Brain (organoid and tissue), 16 donors: ENCODE measurements at places on chromosomes 12 and 14.

DNA sequence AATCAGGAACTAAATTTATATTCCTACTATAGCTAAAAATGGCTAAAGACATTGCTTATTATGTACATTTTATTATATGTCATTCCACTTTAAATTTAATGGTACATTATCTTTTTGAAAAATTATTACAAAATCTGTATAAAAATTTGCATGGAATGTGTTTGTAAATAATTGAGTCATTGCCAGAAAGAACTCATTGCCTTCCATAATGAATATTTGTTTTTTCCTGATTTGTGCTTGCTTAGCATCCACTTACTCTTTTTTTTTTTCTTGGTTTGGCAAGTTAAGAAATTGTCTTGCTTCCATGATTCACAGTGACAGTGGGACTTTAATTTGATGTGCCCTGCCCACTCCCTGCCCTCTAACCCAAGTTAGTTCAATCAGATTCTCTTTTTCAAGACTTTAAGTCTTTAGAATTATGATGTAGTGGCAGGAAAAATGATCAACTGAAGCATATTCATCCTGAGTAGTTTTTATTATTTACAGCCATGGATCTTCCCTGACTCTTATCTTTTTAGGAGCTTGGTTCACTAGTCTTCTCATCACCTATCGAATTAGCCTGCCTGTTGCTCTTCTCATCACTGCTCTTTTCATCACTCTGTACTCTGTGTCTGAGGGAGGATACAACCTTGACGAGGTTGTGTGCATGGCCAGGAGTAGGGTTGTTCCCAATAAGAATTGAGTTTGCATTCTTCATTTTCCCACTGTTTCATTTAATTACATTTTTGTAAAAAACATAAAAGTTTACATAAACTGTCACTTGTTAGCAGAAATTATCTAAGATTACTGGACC, 442.0 kb downstream of the BTG1 start:
- no peak for DNase-seq

GRCh38 chr14:73823339-73823885, 28.2 kb upstream of the PTGR2 start:
- DNase-seq: no peak

GRCh38 chr12:70960484-70960883, 39.9 kb upstream of the PTPRR start:
- DNase-seq: no peak

- peak; percentile 71 for DNase-seq
These were observed 8.5 kb upstream of the CFL2 start for GRCh38 chr14:34722723-34723545.

DNA sequence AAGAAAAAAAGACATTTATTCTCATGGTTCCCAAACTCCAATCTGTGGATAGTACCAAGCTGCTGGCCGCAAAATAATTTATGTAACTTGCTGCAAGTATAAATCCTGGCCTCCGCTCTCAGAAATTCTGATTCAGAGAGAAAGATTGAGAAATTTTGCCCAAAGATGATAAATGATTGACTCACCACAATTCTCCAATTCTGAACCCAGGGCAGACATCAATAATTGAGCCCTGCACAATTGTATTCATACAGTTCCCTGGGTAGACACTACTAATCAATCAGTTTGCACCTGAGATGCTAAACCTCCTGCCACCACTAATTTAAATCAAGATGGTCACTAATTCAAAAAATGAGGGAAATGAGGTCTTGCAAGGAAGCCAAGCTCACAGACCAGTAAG, 38.2 kb downstream of the TRPV4 start:
- DNase-seq: no peak

DNA sequence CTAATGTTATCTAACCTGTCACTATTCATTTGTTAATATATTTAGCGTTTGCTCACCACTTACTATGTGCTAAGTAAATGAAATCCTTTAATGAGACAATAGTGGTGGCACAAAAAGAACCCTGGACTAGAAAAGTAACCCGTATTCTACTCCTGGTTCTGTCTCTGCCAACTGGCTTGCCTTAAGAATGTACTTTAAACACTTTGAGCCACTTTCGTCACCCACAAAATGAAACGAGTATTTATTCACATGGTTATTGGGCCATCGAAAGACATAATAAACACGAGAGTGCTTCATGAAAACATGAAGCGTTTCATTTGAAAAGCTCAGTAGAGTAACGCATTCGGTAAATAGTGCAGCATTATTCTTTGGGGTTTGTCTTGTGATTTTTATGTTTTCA, 254.7 kb downstream of the EGLN3 start:
- DNase-seq: no peak

DNA sequence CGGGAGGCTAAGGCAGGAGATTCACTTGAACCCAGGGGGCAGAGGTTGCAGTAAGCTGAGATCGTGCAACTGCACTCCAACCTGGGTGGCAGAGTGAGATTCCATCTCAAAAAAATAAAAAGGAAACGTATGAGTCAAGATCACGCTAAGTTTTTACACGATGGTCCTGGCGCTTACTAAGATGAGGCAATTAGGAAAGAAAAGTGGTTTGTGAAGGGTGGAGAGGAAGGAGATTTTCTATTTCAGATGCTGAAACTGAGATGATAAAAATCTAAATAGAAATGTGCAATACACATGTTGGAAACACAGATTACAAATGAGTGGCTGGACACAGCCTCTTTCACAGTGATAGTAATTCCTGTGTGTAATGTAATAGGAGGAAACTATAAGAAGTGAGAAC, 63.2 kb downstream of the KDM5A start:
- no peak for DNase-seq

DNA sequence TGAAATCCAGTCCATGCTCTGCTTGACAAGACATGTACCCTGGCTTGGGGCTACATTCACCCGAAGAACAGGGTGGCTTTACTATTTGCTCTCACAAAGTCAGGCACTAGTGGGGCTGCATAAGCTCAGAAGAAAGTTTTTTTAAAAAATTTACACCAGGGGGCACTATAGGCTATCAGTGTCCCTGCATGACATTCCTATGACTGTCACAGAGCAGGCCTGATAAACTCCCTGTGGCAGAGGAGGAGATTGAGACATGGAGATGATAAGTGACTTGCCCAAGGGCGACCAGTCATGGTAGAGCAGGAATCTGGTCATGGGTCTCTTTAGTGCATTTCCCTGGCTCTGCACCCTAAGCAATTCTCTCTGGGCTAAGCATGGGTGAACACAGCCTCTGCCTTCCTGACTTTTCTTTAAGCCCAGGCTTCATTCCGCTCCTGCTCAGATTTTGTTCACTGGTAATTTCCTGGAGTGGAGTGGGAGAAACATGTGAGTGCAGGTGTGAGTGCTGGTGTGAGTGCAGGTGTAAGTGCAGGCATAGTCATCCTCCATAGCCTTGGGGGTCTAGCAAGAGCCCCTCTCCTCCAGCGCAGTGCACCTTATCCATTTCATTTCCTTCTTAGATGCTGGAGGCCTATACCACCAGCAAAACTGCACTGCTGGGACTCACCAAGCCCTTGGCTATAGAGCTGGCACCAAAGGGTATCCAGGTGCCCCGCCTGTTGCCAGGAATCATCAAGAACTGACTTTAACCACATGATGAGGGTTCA, 91.6 kb downstream of the DHRS2 start:
- DNase-seq: peak; percentile 59

DNA sequence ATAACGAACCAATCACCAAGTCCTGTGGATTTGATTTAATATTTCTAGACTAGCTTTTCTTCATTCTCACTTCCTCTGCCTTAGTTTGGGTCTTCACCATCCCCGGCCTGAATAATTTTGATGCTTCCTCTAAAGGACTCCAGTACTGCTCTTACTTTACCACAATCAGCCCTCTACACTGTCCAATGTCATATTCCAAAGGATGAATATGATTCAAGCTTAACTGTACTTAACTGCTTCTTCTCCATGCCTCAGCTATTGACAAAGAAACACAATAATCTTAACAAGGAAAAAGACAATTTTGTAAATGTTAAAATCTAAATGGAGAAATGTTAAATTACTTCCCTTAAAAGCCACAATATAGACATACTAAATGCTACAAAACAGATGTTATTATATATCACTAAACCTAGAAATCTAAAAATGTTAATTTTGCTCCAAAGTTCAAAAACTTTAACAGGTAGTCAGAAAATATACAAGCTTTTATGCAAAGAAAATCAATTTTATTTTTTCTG, 70.2 kb downstream of the STXBP6 start:
- DNase-seq: no peak

- no peak for DNase-seq
These were observed 300.4 kb downstream of the SNAPC1 start for GRCh38 chr14:62062645-62063044.

DNA sequence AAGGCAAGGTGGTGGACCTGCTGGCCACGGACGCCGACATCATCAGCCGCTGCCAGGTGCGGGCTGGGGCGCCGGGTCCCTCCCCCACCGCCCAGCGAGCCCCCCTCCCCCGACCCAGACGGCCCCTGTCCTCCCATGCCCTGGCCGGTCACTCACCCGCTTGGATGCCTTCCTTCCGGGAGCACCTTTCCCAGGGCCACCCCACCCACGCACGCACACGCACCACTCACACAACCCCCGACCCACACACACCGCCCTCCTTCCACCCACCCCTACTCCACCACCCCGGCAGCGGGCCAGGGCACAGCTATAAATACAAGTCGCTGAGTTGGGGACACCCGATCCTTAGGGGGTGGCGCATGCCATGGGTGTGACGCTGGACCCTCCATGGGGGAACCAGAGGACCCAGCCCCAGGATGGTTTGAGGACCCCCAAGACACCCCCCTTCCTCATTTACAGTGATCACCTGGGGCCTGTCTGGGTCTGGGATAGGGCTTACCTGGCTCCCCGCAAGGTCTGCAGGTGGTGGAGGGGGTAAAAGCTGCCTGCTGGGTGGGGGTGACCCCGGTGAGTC, 465 bp downstream of the ADSS1 start:
- no peak for DNase-seq

DNA sequence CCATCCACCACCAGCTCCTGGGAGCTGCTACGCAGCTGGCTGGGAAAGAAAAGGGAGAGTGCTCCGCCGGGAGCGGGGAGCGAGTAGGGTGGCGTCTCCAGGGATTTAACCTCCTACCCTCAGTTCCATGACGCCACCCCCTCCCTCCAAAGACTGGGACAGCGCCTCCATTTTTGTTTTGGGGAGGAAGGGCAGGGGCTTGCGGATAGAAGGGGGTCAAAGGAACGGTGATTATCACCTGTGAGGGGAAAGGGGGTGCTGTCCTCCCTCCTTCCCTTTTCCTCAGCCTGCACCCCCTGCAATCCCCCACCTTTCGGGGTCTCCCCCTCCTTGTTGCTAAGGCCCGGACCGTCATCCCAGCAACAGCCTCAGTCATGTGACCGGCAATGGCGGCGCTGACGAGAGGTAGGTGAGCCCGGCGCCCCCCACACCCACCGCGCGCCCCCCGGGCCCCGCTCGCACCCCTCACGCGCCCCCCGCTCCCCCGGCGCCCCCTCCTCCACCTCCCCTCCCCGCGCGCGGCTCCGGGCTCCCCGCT, at the start of gene DTX3:
TSS of gene DTX3 (plus strand) at position 371 of the 538 bp plus-strand sequence. CDS start 1,694 bp downstream, outside the sequence.
- DNase-seq: peak; percentile 86

GRCh38 chr14:85142982-85143381, 387.0 kb upstream of the FLRT2 start:
- DNase-seq: no peak

GRCh38 chr12:78229591-78230101, 399.0 kb downstream of the NAV3 start:
- peak; percentile 51 for DNase-seq

DNA sequence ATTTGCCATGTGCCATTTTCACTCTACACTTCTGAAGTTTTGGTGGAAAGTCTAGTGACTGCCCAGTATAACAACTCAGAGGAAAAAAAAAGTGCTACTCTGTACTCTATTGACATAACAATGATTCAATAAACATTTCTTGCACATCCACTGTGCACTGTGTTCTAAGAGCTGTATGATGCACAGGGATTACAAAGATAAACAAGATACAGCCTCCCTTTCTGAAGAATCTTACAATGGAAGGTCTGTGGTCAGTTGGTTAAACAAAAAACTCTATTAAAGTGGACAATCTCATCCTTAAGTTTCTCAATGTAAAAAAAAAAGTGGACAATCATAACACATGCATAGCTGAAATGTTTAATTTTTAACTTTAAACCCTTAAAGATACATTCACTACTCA, 105.7 kb upstream of the RASSF8 start:
- DNase-seq: no peak

DNA sequence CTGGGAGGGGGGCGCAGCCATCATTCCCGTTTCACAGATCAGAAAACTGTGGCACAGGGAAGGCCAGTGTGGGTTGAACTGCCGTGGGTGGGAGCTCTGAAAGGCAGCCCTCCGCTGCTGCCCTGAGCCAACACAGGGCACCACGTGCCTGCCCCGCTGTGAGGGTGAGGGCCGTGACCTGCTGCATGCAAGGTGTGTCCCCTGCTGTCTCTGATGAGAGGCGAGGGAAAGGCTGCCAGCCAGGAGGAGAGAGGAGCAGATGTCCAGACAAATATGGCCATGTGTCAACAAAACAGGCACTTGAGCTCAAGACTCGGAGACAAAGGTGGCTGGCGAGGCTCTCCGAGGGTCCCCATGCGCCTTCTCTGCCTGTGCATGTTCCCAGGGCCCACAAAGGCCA, 108.8 kb downstream of the RBM19 start:
- no peak for DNase-seq

- no peak for DNase-seq
These were observed 92.7 kb downstream of the DIP2B start for GRCh38 chr12:50597200-50598195.

- no peak for DNase-seq
These were observed 84.9 kb upstream of the DIO3 start for GRCh38 chr14:101476258-101476915.

DNA sequence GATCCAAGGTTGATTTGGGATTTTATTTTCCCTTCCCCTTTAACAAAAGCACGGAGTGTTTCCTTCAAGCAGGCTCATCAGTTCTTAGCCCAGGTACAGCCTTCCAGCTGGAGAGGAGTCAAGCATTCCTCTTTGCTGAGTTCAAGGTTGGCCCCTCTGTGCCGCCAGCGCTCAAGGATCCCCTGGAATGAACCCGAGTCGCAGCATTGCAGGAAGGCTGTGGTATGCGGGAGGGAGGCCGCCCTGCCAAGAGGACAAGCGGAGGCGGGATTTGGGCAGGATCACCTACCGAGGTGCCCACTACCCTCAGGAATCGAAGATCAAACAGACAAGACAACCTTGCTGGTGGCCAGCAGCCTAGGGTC, 53.9 kb upstream of the NCOR2 start:
- no peak for DNase-seq

DNA sequence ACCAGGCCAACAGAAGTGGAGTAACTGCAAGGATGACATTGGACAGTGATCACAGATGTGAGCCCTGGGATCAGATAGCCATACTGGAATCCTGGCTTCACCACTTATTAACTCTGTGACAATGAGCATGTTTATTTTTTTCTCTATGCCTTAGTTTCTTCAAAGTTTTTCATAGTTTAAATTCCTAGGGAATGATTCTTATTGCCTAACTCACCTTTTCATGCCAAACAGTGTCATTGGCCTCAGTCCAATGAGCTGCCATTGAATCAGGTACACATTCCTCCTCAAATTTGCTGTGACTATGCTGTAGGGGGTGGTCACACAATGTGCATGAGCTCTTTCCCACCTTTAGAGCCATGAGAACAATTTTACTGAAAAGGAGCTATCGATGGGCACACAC, 342.3 kb downstream of the SYT1 start:
- no peak for DNase-seq
